ENCODE measurements at places on chromosomes 16 and 17. TPM values are rescaled to one million over a fixed set of nuclear protein-coding genes. Genes with fewer than 3 reads are reported as not detected.

- no peaks in the 10 kb centered on the region for H3K27me3 ChIP-seq
- DNase-seq: no peak
- peaks cover 9% of the 10 kb centered on the region for H3K4me1 ChIP-seq
- no peak overlapping the region for H3K4me3 ChIP-seq
- no peaks in the 10 kb centered on the region for H3K36me3 ChIP-seq
These were observed 29.7 kb downstream of the TRPV3 start for GRCh38 chr17:3527896-3528295.

- H3K27ac ChIP-seq: no peak overlapping the region
- DNase-seq: no peak
- H3K27me3 ChIP-seq: no peaks in the 10 kb centered on the region
- H3K4me1 ChIP-seq: no peaks in the 10 kb centered on the region
- H3K36me3 ChIP-seq: peaks cover 45% of the 10 kb centered on the region
These were observed 99.5 kb upstream of the DNAH17 start for GRCh38 chr17:78676412-78677302.

DNA sequence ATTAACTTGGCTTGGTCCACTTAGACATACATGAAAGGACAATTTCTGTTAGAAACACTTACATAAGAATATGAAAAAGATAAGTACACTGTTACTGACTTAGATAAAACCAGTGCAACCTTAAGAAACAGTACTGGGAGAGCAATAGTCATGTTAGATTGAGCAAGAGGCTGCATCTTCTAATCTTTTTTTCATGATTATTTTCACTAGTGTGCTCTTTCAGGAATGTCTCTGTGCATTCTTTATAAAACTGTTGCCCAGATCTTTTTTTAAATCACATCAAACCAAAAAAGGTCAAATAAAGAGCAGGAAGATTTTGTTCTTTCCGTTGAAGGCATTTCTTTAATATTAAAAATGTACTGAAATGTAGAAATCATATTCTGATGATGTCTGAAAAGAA, 100.7 kb upstream of the AXIN2 start:
- H3K4me3 ChIP-seq: no peak overlapping the region
- no peaks in the 10 kb centered on the region for H3K27me3 ChIP-seq
- H3K27ac ChIP-seq: no peak overlapping the region
- H3K36me3 ChIP-seq: no peaks in the 10 kb centered on the region
- DNase-seq: no peak

DNA sequence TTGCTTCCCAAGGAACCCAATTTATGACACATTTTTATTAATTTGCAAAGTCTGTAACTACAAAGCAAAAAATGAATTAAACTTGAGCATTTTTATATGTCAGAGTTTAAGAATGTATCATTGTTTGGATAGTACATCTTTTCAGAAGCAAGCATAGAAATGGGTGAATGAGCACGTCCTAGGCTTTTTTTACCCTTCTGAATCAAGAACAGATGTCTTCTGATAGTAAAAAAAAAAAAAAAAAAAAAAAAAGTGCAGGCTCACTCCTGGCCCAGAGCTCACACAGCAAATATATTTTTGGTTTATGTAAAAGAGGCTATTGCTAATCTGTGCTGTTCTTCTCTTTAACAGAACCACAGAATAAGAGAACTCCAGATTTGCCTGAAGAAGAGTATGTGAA, 6.3 kb downstream of the TERF2IP start:
- peaks cover 38% of the 10 kb centered on the region for H3K36me3 ChIP-seq
- peaks cover 37% of the 10 kb centered on the region for H3K4me1 ChIP-seq
- no peak overlapping the region for H3K27ac ChIP-seq

- H3K4me3 ChIP-seq: no peak overlapping the region
- no peak overlapping the region for H3K27ac ChIP-seq
- DNase-seq: no peak
- peaks cover 60% of the 10 kb centered on the region for H3K4me1 ChIP-seq
- peaks cover 46% of the 10 kb centered on the region for H3K36me3 ChIP-seq
These were observed 3.8 kb downstream of the EIF5A start for GRCh38 chr17:7311110-7311705.

Gene CHST6
- total RNA-seq: 8.3 TPM

Gene CTF1
- 3.8 TPM for total RNA-seq

DNA sequence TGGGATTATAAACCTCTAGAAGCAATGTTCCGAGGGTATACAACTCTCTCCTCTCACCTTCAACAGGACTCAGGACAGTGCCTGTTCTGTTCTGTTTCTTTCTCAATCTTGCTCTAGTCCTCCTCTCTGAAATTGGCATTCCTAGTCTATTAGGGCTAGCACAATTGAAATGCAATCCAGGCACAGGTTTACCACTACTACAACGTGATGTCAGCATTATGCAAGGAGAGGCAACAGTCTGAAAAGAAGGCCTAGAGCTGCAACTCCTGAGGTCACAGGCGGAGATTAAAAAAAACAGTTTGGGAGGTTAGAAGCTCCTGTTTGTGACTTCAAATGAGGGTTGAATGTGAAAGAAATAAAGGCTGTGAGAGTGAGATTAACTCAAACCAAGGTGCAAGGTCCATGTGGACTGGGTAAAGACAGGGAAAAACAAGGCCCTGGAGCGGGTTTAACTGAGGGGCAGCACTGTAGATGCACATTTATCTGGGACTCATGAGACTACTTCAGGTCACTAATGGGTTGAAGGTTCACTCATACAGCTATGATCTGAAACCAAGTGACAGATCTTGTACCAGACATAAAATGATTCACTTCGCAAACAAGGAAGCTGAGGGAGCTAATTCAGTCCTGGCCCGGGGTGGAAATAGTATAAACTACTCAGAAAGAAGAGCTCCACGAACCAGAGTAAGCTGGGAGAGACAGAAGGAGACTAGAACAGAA, 16.8 kb downstream of the AMFR start:
- H3K27me3 ChIP-seq: no peaks in the 10 kb centered on the region
- H3K27ac ChIP-seq: no peak overlapping the region
- no peak for DNase-seq
- no peak overlapping the region for H3K4me3 ChIP-seq
- H3K4me1 ChIP-seq: no peaks in the 10 kb centered on the region

Gene KRTAP2-3
- total RNA-seq: not detected

GRCh38 chr17:77099997-77100396, 40.8 kb upstream of the SEC14L1 start:
- peaks cover 54% of the 10 kb centered on the region for H3K4me1 ChIP-seq
- DNase-seq: no peak
- peak overlapping the region; percentile 67 for H3K27ac ChIP-seq
- H3K36me3 ChIP-seq: no peaks in the 10 kb centered on the region

Gene PRKCB
- 3.4 TPM for total RNA-seq

DNA sequence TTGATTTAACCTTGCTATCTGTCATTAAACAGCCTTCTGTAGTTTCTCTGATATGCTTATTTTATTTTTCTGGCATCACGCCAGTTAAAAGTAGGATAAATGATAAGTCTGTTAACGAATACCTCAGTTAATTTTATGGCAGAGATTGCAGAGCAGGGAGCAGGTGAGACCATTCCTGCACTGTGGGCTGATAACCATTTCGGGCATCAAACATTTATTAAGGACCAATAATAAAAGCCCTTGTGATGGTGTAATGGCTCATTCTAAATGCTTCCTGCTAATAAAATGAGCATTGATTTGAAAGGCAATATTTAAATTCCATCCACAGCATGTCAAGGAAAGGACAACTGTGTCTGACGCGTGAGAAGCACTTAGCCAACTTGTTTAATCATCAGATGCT, 94.1 kb downstream of the ASIC2 start:
- no peaks in the 10 kb centered on the region for H3K4me1 ChIP-seq
- no peak for DNase-seq
- no peak overlapping the region for H3K4me3 ChIP-seq
- no peaks in the 10 kb centered on the region for H3K27me3 ChIP-seq

Gene PIRT
- not detected for total RNA-seq

Gene GNG13
- not detected for total RNA-seq

Gene CSH1
- not detected for total RNA-seq

DNA sequence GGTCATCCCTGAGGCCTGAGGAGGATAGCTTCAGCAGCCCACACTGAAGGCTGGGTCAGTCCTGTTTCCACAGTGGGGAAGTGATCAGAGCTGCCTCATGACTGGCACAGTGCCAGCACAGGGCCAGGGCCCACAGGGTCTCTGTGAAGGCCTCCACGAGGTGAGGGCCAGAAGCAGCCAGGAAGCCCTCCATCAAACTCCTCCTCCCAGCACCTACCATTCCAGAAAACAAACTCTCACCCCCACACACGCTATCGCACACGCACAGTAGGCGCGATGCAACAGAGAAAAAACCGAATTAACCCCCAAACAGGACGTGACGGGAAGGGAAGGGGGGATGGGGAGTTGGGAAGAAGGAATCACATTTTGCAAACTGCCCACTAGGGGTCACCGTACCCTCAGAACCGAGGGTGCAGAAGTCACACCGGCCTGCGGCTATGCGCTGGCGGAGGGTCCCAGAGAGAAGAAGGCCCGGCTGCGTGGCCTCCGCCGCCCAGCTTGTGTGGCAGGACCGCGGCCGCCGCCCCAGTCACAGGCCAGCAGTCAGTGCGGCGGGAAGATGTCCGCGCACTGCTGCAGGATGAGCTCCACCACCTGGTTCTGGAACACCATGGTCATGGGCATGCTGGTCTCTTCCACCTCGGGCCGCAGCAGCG, 37.6 kb downstream of the ARHGAP27 start:
- DNase-seq: no peak
- no peaks in the 10 kb centered on the region for H3K36me3 ChIP-seq
- peaks cover 8% of the 10 kb centered on the region for H3K4me1 ChIP-seq
- no peaks in the 10 kb centered on the region for H3K27me3 ChIP-seq
- H3K4me3 ChIP-seq: peak overlapping the region; percentile 63

DNA sequence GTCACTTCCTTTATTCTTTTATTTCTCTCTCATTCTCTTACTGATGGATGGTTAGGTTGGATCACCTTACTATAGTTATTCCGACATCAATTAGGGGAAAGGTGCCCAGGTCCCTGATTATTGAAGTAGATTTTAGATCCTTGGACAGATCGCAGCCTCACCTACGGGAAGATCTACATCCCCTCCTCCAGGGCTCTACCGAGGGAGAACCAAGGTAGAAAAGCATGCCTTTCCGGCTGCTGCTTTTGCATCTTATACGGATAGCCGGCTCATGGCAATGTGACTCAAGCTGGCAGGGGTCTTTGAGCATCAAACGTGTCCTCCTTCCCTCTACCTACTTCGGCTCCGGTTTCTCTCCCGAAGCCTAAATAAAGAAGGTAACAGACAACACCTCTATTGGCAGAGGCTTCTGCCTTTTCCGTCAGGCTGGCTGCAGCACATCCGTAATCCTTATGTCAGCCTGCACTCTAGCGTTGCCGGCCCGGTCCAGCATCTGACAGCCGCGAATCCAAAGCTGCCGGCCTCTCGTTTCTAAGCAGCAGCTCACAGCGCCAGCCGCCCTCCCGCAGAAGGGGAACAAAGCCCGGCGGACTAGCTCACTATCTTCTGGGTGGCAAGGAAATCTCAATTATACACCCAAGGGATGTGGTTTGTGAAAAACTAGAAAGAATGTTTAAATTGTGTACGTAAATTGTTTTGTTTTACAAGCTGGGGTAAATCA, 46.9 kb downstream of the IRX6 start:
- no peak overlapping the region for H3K27ac ChIP-seq
- H3K36me3 ChIP-seq: no peaks in the 10 kb centered on the region
- DNase-seq: peak; percentile 13
- peak overlapping the region; percentile 57 for H3K4me3 ChIP-seq

- no peak overlapping the region for H3K27ac ChIP-seq
- H3K27me3 ChIP-seq: no peaks in the 10 kb centered on the region
- DNase-seq: no peak
- no peaks in the 10 kb centered on the region for H3K4me1 ChIP-seq
- no peaks in the 10 kb centered on the region for H3K36me3 ChIP-seq
These were observed 2.8 kb downstream of the CCL4L2 start for GRCh38 chr17:36213695-36214094.

Gene NPIPA2
- 2.6 TPM for total RNA-seq

- no peak overlapping the region for H3K27ac ChIP-seq
- no peaks in the 10 kb centered on the region for H3K27me3 ChIP-seq
- no peak overlapping the region for H3K4me3 ChIP-seq
- no peak for DNase-seq
- H3K36me3 ChIP-seq: no peaks in the 10 kb centered on the region
- no peaks in the 10 kb centered on the region for H3K4me1 ChIP-seq
These were observed 245.0 kb upstream of the CDH5 start for GRCh38 chr16:66121466-66121865.

- H3K4me3 ChIP-seq: no peak overlapping the region
- H3K4me1 ChIP-seq: no peaks in the 10 kb centered on the region
- no peaks in the 10 kb centered on the region for H3K36me3 ChIP-seq
- no peaks in the 10 kb centered on the region for H3K27me3 ChIP-seq
- DNase-seq: no peak
- H3K27ac ChIP-seq: no peak overlapping the region
These were observed 24.9 kb downstream of the KCNJ16 start for GRCh38 chr17:70099884-70100283.

DNA sequence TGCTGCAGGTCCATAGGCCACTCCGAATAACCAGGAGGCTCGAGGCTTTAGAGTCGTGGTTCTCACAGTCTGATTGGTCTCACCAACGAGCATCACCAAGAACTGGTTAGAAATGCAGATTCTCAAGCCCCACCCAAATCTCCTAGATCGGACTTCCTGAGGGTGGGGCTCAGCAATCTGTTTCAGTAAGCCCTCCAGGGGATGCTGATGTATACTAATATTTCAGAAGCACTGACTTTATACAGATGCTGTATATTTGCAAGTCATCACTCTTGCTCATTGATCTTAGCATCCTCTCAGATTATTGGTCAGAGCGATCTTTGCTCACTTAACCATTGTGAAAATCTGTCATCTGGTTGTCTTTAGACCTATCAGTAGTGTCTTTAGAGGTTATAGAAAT, 4.4 kb upstream of the VAC14 start:
- H3K27ac ChIP-seq: no peak overlapping the region
- no peaks in the 10 kb centered on the region for H3K36me3 ChIP-seq
- H3K4me3 ChIP-seq: no peak overlapping the region
- no peaks in the 10 kb centered on the region for H3K27me3 ChIP-seq
- DNase-seq: no peak

DNA sequence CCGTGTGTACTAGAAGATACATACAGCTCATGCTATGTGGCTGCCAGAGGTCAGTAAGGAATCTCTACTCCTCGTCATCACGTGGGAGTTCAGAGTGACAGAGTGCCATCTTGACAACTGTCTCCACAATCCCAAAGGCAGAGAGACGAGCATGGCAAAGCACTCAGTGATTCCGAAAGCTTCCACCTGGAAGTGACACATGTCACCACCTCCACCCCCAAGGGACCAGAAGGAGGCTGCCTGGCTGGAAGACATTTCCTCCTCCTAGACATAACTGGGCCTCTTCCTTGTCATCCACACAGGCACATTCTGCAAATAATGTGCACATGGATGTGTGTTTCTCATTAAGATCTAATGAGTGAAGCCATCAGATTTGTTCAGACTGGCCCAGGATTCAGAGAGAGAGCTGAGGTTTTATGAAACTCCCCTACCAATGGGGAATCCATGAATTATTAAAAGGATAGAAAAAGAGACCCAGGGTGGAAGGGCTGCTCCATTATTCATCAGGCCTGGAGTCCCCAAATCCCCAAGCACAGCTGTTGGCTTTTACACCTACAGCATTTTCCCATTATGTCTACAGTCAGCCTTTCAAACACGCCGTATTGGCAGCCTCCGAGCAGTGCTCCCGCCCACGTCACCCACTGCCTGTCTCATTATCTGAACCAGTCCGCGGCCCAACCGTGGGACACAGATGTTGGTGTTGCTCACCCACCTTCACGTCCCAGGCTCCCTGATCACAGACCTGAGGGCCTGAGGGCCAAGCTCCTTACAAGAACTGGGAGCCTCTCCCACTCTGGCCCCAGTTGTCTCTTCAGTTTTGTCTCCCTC, 3.3 kb upstream of the CACNG5 start:
- H3K4me3 ChIP-seq: no peak overlapping the region
- no peaks in the 10 kb centered on the region for H3K27me3 ChIP-seq
- H3K27ac ChIP-seq: no peak overlapping the region
- no peaks in the 10 kb centered on the region for H3K36me3 ChIP-seq
- H3K4me1 ChIP-seq: no peaks in the 10 kb centered on the region

Gene MNT
- 27.1 TPM for total RNA-seq
